ENCODE measurements at places on chromosomes 4 and X.

- DNase-seq, result no peak
These were observed 1085.0 kb downstream of the CCSER1 start for GRCh38 chr4:91212211-91212610.

- DNase-seq, result no peak
These were observed 9.2 kb upstream of the MAML3 start for GRCh38 chr4:140163029-140163810.

DNA sequence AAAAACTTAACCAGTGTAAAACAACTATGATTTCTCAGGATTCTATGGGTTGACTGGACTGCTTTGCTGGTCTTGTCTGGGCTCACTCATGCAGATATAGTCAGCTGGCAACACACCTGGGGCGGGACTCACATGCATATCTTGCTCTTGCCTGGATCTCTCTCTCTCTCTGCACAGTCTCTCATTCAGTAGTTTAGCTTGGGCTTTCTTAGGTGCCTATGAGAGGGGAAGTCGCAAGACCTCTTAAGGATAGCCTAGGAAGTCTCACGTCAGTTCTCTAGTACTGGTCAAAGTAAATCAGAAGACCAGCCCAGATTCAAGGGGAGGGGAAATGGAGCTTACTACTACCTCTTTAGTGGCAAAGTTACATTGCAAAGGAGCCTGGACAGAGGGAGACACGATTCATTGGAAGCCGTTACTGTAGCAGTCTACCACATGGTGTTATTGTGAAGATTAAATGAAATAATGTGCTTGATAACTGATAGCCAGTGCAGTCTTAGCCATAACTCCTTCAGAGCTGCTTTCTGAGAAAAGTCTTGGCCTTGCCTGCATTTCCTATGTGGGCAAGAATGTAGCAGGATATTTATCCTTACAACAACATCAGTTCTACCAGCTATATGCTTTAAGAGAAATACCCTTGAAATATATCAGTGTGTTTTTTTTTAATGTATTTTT, 2.1 kb downstream of the COPS4 start:
- DNase-seq, result no peak

DNA sequence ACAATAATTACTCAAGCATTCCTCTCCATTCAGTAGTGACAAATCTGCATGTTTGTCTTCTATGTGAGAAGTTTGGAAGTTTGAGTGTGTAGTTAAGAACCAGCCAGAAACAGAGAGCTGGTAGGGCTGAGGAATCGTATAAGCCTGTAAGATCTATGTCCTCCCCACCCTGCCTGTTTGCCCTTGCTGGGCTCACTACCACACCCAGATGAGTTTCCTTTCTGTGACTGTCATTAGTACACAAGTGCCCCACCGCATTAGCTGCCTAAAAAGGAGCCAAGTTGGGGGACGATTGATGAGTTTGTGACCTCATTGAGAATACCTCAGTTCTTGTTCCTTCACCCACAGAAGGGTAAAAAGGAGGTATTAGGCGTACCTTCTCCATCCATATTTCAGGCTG, 28.3 kb downstream of the DOCK11 start:
- DNase-seq, result no peak

- DNase-seq, result no peak
These were observed 80.9 kb upstream of the PLAC1 start for GRCh38 chrX:134738986-134739740.

DNA sequence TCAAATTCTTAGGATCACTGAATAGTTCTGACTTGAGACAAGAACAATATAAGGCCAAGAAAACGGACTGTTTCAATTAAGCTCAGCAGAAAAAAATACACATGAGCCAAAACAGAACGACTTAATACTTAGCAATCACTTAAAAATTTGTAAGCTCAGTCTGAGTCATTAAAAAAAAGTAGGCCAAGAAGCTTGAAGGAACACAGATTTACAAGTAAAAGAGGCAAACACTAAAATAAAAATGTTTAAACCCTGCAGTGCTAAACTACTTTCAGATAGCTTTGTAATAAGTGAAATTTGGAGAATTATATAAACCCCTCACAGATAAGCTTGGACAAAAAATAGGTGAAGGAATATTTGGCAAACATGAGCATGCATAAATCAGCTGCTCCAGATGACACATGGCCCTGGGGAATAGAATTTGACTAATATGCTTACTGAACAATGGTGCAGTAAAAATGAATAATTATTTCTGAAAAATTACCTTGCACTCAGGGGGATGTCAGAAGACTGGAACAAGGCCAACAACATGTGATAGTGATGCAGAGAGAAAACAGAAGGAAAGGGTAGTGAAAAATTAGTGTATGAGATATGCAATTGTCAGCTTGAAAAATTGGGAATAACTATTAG, 49.6 kb downstream of the LNX1 start:
- no peak for DNase-seq

DNA sequence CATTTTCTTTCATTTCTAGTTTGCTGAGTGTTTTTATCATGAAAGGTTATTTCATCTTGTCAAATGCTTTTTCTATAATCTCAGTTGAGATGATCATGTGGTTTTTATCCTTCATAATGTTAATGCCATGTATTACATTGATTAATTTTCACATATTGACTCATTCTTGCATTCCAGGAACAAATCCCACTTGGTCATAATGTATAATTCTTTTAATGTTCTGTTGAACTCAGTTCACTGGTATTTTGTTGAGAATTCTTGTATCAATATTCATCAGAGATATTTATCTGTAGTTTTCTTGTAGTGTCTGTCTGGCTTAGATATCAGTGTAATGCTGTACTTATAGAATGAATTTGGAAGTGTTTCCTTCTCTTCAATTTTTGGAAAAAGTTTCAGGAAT, 16.7 kb upstream of the LHFPL1 start:
- DNase-seq, result no peak

DNA sequence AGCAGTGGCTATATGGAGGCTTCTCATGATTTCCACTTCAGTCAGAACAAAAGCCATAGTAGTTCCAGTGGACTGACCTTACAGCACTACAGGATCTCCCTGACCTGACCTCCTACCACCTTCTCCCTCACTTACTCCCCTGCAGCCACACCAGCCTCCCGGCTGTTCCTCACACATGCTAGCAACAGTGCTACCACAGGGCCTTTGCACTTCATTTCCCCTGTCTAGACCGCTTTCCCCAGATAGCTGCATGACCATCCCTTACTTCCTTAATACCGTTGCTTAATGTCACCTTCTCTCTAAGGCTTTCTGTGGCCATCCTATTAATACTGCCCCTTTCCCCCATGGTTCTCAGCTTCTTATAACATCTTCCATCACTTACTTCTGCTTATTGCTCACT, 13.1 kb downstream of the GPKOW start:
- DNase-seq, result no peak

DNA sequence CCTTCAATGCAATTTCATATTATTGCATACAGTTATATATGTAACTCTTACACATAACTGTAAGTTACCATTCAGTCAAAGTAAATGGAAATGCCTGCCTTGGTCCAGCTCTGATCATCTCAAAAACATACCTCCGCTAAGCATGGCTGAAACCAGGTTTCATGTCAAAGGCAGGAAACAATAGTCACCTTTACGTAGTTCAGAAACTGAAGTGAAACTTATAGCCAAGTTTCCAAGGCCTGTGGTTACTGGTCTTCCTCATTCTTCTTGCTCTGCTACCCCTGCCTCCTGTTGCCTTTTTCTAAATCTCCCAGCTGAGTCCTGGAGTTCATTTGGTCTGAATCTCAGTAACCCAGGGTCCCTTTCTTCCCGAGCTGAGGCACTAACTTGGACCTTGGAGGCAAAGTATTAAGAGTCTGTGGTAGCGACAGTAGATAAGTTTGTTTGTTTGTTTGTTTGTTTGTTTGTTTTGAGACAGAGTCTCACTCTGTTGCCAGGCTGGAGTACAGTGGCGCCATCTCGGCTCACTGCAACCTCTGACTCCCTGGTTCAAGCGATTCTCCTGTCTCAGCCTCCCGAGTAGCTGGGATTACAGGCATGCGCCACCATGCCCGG, 30.8 kb downstream of the DAPP1 start:
- no peak for DNase-seq

GRCh38 chr4:79205121-79205520, 120.7 kb downstream of the NAA11 start:
- no peak for DNase-seq

DNA sequence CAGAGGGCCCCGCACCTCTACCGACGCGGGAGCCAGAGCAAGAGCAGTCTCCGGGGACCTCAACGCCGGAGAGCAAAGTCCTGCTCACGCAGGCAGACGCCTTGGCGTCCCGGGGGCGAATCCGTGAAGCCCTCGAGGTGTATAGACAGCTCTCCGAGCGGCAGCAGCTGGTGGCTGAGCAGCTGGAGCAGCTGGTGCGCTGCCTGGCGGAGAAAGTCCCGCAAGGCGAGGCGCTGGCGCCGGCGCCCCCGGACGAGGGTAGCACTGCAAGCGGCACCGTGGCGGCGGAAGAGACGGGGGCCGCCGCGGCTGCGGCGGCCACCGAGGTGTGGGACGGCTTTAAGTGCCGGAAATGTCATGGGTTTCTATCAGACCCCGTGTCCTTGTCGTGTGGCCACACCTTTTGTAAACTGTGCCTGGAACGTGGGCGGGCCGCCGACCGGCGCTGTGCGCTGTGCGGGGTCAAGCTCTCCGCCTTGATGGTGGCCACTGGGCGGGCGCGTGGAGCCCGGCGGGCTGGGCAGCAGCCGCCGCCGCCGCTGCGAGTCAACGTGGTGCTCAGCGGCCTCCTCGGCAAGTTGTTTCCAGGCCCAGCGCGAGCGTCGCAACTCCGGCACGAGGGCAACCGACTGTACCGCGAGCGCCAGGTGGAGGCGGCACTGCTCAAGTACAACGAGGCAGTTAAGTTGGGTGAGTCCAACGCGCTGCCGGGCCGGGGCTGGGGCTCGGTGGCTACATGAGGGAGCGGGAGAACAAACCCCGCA, 672 bp downstream of the LONRF3 start:
- no peak for DNase-seq

DNA sequence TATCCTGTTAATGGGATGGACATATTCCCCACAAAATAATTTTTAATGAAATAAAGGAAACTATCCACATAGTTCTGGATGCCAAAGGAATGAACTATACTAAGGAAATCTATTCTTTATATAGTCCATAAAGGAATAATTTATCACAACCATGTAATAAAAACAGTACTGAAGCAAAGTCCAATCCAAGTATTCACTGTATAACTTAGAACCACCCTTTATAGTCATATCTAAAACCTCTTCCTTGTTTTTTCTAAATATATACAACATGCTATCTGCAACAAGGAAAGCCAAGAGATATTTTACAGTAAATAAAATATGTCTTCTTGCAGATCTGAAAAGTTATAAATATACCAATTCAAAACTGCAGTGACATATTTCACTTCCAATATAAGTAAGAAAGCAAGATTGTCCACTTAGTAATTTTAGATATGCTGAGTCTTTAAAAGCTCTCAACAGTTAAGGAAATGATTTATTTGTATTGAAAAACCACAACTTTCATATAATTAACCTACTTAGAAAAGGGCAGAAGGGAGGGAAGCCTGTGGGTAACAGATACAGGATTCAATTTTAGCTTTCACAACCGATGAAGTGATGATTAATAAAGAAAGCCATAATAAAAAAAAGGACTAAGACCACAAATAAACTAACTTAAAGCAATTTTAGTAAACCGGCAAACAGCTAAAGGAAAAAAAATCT, 8.0 kb downstream of the NR3C2 start:
- no peak for DNase-seq

- DNase-seq, result no peak
These were observed 34.0 kb downstream of the LHFPL1 start for GRCh38 chrX:112645774-112646173.

- DNase-seq, result no peak
These were observed 34.8 kb upstream of the MUC7 start for GRCh38 chr4:70437197-70437596.

Measured in stimulated activated CD8-positive, alpha-beta memory T cell treated with anti-CD3 and anti-CD28 coated beads, Interleukin-7, amount 100 ng/mL, for 48 hours (primary cell).